T-helper 1 cell (primary cell): ENCODE measurements at places on chromosomes 11 and 22.
A peak's percentile ranks its signal among the peaks of the same experiment; 100 is the strongest.

DNA sequence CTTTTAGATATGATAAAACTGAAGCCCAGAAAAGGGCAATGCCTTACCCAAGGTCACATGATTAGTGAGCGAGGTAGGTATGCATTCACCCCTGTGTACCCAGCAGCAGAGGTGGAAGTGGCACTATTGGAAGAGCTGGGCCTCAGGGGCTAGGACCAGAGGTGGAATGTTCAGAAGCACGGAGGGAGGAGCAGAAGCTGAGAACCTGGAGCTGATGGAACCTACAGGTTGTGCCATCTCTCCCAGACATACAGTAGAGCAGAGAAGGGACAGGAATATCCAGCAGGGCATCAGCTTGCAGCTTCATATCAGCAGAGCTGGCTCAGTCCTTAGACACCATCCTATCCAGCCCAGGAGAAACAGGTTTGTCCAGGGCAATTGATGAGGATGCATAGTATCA lies 14.6 kb upstream of the FCHSD2 start:
- DNase-seq, result no peak

DNA sequence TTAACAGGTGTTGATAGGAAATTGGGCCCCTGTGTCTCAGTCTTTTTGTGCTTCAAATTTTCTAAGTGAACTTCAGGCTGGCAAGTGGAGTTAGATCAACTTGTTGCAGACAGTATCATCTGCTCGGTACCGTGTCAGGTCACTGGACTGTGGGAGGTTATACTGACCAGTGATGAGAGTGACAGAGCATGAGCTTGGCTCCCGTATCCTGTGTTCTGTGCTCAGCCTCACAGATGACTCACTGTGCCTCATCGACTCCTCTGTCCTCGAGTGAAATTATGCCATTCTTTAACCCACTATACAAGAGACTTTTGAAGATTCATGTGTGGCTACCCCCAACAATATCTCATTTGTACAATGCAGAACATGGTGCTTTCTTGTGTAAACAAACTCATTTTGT lies 7.9 kb downstream of the GRAP2 start:
- DNase-seq, result peak; percentile 54

DNA sequence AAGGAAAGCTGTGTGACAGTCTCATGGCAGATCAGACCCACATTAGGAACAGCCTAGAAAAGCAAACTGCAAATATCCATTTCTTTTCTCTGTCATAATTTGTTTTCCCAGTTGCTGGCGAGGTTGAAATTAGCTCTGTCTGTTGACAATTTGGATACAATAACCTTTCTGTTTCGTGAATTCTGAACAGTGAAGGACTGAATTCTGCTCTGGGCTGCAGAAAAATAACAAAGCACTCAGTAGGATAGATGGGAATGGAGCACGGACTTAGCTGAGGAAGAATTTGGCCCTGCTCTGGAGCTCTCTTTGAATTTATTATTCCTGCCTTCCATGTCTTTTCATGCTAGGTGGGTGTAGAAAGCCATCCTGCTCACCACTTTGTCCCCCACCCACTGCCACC lies 140.3 kb downstream of the RRAS2 start:
- DNase-seq, result no peak

GRCh38 chr22:29795663-29796062 lies 28.5 kb downstream of the UQCR10 start:
- DNase-seq, result no peak

DNA sequence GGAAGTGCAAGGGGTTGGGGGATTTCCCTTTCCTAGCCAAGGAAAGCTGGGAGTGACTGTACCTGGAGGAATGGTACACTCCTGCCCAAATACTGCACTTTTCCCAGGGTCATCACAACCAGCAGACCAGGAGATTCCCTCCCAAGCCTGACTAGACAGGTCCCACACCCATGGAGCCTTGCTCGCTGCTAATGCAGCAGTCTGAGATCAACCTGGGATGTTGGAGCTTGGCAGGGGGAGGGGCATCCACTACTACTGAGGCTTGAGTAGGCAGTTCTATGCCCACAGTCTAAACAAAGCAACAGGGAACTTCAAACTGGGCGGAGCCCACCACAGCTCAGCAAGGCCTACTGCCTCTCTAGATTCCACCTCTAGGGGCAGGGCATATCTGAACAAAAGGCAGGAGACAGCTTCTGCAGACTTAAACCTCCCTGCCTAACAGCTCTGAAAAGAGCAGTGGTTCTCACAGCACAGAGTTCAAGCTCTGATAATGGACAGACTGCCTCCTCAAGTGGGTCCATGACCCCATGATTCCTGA lies 58.5 kb downstream of the SLC22A9 start:
- DNase-seq, result no peak

DNA sequence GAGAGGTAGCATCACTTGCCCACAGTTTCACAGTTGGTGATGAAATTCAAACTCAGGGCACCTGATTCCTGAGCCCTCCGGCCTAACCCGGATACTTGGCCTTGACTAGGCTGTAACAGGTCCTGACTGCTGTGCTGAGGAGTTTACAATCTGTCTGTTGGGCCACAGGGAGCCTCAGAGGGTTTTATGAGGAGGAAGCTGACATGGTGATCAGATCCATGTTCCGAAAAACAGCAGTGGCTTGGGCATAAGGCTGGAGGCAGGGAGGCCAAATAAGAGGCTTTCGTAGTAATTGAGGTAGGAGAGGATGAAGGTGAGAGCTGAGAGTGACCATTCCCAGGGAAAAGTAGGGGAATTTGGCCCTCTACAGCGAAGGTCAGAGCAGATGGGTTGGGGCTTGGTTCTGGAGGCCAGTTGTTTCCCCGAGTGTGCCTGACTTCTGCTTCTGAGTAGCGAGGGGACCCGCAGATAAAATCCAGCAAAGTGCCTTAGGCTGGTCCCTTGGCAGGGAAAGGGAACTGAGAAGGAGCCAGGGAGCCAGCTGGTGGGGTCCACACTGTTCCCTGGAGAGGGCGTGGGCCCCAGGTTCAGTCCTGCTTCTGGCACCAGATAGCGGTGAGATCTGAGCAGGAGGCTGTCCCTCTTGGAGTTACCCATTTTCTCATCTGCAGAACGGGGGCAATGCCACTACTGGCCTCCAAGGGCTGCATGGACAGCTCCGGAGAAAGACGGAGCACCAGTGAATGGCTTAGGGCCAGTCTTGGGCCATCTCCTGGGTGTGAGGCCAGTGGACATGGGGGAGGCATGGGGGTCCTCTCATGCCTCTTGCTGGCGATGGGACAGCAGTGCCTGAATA lies 6.5 kb downstream of the PRDM11 start:
- DNase-seq, result no peak

GRCh38 chr22:48753752-48754517 lies 1073.7 kb downstream of the BRD1 start:
- DNase-seq, result no peak

DNA sequence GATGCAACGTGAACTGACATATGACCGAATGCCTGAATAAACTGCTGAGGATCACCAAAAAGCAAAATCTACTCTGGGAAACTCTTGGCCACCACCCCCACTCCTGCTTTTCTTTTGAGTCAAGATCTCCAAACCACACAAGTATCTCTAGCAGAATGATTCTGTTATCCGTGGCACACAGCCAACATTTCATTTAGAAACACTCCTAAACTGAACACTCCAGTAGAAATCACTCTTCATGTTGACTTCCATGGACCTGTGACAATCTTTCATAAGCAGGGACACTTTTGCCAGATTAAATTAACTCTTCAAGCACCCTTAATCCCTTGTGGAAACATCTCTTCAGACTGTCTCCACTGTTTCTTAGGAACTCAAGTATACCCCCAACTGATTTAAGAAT lies 44.4 kb downstream of the VSIG10L2 start:
- no peak for DNase-seq

DNA sequence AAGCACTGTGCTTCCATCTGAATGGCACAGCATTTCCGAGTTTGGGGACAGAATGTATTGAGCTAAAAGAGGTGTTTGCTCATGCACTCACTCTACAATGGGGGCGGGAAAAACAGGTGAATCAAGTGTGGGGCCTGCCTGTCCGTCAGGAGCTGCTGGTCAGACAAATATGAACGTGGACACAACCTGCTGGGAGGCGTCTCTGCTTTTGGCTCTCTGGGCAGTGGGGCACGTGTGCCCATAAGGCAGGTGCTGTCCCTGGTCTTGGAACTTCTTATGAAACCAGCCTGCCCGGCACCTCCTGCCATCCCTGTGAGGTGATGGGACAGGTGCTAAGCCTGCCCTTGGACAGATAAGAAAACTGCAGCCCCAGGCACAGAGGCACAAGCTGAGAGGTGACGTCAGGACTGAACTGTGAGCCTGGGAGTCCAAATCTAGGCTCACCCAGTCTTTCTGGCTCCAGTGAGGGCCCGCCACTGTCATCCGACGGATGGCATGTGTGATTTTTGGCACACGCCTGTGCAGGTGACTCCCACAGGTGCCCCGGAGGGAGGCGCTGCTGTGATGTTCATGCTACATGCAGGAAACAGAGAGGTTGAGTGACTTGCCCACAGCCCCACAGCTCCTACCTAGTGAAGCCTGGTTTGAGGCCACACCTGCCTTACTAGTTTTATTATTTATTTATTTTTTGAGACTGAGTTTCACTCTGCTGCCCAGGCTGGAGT lies 51.6 kb downstream of the SMIM38 start:
- DNase-seq, result no peak

DNA sequence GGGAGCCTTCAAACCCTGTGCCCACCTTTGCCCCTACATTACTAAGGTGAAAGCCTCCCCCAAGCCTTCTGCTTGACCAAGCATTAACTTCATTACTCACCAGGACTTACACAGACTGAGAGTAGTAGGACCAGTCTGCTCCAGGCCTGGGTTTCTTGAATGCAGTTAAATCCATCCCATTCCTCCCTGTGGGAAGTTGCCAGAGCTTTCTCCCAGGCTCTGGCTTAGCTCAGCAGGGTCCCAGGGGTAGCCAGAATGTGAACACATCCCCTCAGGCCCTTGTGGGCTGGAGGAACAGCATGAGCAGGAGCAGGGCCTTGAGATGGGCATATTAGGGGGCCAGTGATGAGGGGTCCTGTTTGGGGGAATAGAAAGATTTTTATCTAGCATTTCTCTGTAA lies 59.9 kb downstream of the RRM1 start:
- DNase-seq, result no peak

- no peak for DNase-seq
Measured at GRCh38 chr11:27907530-27907929, 200.4 kb downstream of the KIF18A start.

- DNase-seq, result no peak
Measured at GRCh38 chr11:41237382-41237781, 222.1 kb downstream of the LRRC4C start.

DNA sequence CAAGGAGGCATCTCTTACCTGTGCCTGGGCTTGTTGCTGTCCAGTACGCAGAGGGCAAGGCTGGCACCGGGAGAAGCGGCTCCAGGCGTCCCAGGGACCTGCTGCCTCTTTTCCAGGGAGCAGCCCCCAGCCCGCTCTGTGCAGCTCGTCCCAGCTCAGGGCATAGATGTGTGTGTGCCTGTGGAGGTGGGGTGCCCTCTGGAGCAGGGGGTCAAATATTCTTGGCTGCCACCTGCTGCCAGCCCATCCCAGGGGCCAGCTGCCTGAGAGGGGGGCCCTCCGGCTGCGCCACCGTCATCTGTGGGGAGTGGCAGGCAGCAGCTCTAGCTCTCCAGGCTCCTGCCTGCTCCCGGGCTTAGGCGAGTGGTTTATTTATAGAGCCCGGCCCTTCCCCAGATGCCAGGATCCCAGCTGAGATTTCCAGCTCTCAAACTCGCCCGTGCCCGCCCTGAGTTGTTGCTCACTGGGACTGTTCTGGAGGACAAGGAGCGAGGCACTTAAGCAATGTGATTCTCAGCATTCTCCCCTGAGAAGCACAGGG lies 87.5 kb downstream of the RTL6 start:
- DNase-seq, result no peak

GRCh38 chr11:12822392-12823022 lies 148.3 kb downstream of the TEAD1 start:
- DNase-seq, result no peak

- DNase-seq, result no peak
Measured at GRCh38 chr11:116170526-116171120, 602.2 kb downstream of the BUD13 start.
